ENCODE measurements at places on chromosomes 7 and 10. TPM values are rescaled to one million over a fixed set of nuclear protein-coding genes. Genes with fewer than 3 reads are reported as not detected.

DNA sequence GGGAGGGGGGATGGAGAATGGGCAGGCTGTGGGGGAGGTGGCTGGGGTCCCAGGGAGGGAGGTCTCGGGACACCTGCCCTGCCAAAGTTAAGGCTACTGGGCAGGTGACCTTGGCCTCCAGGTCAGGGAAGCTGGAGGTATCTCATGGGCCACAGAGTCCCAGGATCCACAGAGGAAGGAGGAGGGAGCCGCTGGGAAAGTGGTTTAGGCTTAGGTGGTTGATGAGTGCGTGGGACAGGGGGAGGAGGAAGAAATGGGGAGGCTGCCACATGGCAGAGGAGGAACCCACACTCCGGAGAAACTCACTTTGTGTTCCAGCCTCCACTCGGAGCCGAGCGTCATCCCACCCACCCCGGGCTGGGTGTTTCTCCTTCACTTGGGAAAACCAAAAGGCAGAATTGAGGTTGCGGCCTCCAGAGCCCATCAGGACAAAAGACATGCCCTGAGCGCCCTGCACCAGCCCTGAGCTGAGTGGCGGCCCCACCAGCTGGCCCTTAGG lies 46.1 kb downstream of the ASB13 start:
- DNase-seq: no peak

DNA sequence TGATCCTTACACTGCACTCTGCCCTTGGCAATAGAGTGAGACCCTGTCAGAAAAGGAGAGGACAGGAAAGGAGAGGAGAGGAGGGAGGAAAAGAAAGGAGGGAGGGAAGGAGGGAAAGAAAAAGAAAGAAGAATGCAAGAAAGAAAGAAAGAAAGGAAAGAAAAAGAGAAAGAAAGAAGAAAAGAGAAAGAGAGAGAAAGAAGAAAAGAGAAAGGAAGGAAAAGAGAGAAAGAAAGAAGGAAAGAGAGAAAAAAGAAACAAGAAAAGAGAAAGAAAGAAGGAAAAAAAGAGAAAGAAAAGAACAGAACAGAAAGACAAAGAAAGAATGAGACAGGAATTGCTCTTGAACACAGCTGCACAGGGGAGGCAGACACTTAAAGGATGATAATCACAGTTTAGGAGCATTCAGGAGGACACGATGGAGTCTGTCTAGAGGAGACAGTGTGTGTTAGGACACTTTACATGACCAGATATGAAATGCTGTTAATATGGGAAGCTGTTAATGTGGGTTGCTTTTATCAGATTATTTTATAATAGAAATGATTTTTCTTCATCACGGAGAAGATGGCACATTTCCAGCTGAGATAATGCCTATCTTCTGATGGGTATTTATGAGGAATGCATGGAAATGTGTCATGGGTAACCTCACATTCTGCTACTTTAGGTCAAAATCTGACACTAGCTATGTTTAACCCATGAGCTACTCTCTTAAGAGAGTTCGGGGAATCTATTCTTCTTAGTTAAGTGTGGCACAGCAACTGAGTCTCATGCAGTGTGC lies 160.5 kb downstream of the BAMBI start:
- DNase-seq: no peak

DNA sequence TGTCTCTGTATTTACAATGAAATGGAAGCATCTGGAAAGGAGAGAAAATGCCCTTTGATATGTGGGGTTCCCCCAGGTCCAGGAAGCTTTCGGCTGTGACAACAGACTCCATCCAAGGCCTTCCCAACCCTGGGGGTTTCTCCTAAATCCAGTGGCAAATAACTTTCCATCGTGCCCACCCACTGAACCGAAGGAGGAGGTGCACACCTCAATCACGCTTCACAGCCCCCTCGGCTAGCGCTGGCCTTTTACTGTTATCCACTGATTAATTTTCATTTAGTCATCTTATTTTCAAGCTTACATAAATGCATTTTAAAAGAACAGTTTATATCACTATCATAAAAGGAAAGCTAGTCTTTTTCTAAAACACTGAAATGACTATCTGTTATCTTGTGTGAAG lies 286.8 kb upstream of the ZMIZ1 start:
- no peak for DNase-seq

GRCh38 chr7:124263232-124263827 lies 230.5 kb upstream of the TMEM229A start:
- DNase-seq: no peak

Gene CYP2E1
- 1.1 TPM for total RNA-seq

Gene HOXA5
- total RNA-seq: not detected

Gene PPA1
- 99.9 TPM for total RNA-seq
